Ammon's horn (tissue), 1 donor: ENCODE measurements at places on chromosomes 7 and 10.

GRCh38 chr7:55288070-55288824 is 76.9 kb upstream of the LANCL2 start:
- DNase-seq: peak; percentile 62

- no peak for DNase-seq
Observed at GRCh38 chr7:158759245-158759614, 54.6 kb upstream of the NCAPG2 start.

DNA sequence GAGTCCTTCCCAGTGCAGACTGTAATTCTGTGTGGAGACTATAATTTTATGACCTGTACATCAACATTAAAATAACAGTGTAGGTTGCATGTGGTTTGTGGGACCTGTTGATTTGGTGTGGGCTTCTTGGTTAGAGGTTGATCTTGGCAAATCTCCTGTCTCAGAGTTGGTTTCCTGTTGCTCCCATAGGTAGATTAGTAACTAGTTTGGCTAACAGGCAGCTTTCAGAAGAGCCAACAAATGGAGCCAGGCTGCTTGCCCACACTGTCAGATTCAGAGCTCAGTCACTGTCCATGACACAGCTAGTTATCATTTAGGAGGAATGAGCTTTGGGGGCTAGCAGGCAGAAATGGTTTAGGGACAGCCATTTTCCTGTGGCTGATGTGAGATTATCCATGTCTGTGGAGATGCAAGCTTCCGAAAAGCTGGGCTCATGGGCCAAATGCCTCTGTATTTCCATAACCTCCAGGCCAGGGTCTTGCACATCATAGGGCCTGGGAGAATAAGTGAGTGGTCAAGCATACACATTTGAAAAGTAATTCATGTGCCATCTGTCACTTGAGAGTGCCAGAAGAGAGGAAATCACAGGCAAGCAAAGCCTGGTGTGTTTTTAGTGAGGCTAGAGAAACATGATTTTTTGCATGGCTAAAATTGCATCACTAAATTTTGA is 33.4 kb downstream of the CCM2 start:
- no peak for DNase-seq

DNA sequence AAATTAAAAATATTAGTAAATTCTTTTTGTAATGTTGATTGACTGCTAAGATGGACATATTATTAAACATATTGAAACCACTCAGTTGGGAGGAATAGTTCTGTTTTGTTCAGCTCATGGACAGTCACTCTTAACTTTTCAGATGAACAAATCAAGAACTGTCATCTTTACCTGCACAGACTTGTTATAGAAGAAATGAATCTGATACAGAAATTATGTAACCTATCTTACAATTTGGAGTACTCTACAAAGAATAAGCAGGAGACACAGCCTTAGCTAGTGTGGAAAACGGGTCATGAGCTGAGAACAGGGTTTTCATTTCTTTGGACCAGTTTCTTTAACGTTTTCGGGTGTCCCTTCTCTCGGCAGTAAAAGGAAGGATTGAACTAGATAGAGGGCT is 1.2 kb upstream of the ANLN start:
- no peak for DNase-seq

- no peak for DNase-seq
Observed at GRCh38 chr7:139673762-139674161, 104.0 kb downstream of the HIPK2 start.

- no peak for DNase-seq
Observed at GRCh38 chr10:93656155-93656554, 43.8 kb downstream of the PDE6C start.

- no peak for DNase-seq
Observed at GRCh38 chr7:104934665-104935064, 79.3 kb upstream of the KMT2E start.

DNA sequence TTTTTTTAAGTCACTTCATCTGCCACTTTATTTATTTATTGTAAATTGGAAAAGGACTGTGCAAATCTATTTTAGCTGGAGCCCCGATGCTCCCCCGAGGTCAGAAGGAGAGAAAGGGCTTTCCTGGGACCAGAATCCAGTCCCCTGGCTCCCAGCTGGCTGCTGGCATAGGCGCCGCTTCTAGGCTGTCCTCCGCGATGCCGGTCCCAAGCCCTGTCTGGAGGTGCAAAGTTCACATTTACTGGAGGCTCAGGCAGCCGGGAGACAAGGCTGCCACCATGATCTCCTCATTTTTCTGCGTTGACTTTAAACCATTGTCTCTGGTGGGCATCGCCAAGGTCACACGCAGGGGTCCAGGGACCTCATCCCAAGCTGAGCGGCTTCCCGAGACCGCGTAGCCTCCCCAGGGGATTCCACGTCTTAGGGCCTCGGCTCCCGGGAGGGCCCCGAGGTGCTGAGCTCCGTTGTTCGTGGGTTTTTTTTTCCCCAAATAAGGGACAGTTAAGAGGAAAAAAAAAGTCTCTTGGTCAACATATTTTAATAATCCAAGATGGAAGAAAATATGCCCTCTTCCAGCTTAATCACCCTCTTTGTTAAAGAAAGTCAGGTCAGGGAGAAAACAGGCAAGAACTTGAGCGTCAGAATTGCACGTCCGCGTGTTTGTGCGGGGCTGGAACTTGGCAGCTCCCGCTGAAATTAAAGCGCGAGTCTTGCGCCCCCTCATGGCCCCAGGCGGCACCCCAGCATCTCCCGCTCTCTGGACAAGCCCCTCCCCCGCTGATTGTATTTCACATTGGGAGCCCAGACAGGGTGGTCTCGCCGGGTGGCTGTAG is 11.9 kb downstream of the RGR start:
- DNase-seq: peak; percentile 67

DNA sequence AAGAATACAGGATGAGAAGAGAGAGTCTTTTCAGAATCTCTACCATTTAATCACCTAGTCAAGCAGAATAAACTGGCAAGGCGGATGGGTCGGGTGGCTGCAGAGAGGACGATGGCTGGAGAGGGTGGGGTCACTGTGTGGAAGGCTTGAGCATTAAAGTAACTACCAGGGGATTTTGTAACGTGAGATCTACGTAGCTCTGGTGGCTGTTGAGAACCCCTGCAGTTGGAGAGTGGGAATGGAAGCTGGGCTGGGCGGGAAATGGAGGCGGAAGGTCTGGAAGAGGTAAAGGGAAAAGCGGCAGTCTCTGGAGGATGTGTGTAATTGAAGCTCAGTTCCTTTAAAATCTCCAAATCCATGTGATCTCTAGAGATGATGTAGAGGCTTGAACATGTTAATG is 135.0 kb downstream of the GATA3 start:
- no peak for DNase-seq

GRCh38 chr10:2529945-2530344 is 537.4 kb upstream of the PFKP start:
- no peak for DNase-seq

DNA sequence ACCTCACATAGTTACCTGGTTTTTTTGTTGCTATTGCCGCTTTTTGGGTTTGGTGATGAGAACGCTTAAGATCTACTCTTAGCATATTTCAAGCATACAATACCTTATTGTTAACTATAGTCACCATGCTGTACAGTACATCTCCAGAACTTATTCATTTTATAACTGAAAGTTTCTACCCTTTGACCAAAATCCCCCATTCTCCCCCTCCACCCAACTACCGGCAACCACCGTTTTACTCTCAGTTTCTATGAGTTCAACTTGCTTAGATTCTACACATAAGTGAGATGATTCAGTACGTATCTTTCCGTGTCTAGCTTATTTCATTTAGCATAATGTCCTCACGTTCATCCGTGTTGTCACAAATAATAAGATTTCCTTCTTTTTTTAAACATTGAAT is 86.7 kb upstream of the IL6 start:
- no peak for DNase-seq

DNA sequence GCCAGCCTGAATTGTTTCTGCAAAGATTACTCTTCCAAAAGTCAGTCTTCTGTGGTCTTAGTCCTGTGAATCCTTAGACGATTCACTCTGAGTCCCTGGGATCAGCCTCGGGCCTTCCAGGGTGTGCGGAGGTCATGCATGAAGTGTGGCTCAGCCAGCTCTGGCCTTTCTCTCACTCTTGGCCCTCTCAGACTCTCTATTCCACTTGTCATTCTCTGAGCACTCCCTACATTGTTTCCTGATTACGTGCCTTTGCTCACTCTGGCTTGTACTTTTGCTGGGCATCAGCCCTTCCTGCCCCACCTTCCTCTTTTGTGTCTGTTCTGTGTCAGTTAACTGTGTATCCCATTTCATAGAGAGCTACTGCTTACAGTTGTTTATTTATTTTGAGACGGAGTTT is 36.0 kb downstream of the CCNY start:
- DNase-seq: peak; percentile 38

DNA sequence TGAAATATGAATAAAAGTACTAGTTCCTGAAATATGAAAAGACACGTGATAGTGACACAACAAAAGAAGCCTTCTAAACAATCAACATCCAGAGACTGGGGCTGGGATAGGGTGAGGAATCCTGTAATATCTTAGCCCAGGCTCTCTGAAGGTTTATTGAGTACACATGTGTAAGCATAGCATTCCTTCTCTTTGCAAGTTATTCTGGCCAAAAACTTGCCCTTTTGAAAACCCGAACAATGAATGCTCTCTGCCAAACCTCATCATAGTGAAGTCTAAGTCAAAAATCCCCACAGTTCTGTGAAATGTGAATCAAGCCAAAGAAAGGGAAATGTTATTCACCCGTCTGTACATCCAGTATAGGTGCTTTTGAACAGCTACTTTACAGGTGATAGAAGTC is 11.6 kb downstream of the SEMA3D start:
- DNase-seq: no peak

DNA sequence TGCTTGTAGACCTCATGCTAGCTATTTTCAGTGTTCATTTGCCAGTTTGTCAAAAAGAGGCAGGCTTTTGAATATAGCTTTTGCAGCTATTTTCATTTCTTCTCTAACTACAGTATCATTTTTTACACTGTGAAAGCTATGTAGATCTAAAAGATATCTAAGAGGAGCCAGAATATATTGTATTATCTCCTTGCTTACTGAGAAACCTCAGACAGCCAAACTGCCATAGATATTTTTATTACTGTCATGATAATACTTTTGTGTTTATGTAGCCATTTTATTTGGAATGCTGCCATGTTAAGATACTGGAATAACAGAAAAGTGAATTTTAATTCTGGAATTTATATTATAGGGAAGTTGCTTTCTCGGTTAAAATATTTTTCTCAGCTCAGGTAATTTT is 37.2 kb downstream of the ANKIB1 start:
- DNase-seq: no peak

- DNase-seq: no peak
Observed at GRCh38 chr7:99447943-99448342, 9.2 kb downstream of the CPSF4 start.

- DNase-seq: no peak
Observed at GRCh38 chr7:48841739-48842138, 82.6 kb upstream of the CDC14C start.

DNA sequence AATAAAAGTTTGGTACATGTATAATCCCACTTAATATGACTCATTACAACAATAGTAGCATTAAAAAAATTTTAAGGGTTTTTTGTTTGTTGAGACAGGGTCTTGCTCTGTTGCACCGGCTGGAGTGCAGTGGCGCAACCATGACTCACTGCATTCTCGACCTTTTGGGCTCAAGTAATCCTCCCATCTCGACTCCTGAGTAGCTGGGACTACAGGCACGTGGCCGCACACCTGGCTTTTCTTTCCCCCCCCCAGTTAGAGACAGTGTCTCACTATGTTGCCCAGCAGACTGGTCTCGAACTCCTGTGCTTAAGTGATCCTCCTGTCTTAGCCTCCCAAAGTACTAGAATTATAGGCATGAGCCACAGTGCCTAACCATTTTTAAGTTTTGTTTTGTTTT is 40.7 kb downstream of the KMT2C start:
- DNase-seq: no peak
